ENCODE measurements at places on chromosomes 3 and 15.

GRCh38 chr15:62208367-62208766 is 43.3 kb upstream of the C2CD4B start:
- no peak for DNase-seq

- no peak for DNase-seq
These were observed 81.7 kb downstream of the RYR3 start for GRCh38 chr15:33392453-33392852.

GRCh38 chr3:169660709-169661360 is 2.7 kb downstream of the MECOM start:
- DNase-seq: no peak

DNA sequence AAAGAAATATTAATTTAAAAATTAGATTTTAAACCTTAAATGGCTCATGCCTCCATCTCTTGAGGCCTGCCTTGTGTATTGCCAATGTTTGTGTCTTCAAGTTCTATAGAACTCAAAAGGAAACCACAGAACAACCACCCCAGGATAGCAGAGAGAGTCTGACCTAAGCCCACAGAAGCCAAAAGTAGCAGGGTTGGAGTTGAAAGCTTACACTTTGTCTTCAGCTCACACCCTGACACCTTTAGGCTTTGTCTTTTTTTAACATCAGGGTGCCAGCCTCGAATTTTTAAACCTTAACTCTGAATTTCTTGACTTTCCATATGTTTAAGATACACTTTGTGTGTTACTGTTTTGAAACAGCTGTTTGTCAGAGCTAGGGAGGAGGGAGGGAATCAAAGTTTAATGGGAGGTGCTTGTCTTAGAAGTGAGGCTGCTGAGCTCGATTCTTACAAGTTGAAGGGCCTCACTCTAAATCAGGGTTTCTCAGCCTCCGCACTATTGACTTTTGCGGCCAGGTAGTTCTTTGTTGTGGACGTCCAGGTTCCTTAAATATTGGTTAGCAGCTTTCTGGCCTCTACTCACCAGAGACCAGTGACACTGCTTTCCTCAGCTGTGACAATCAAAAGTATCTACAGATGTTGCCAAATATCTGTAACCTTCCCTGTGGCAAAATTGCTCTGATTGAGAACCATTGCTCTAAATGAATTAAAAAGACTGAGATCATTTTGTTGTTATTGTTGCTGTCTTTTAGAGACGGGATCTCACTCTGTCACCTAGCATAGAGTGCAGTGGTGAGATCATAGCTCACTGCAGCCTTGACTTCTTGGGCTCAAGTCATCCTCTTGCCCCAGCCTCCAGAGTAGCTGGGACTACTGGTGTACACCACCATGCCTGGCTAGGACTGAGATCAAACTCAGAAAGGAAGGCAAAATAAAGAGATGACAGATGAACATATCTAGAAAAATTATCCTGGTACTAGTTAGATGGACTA is 139.2 kb upstream of the EOMES start:
- DNase-seq: no peak

- no peak for DNase-seq
These were observed 130.9 kb downstream of the IL1RAP start for GRCh38 chr3:190644766-190645165.

All from activated gamma-delta T cell (primary cell).